ENCODE measurements at places on chromosomes 7 and 10.

- DNase-seq, result no peak
Observed at GRCh38 chr10:93299195-93299594, 182.9 kb downstream of the MYOF start.

- no peak for DNase-seq
Observed at GRCh38 chr7:36318116-36318515, 71.5 kb upstream of the ANLN start.

GRCh38 chr7:28093623-28094232 lies 86.9 kb downstream of the JAZF1 start:
- DNase-seq, result peak; percentile 2

GRCh38 chr10:126744571-126744970 lies 74.1 kb upstream of the C10orf90 start:
- no peak for DNase-seq

GRCh38 chr10:91652364-91652763 lies 19.5 kb upstream of the PPP1R3C start:
- no peak for DNase-seq

DNA sequence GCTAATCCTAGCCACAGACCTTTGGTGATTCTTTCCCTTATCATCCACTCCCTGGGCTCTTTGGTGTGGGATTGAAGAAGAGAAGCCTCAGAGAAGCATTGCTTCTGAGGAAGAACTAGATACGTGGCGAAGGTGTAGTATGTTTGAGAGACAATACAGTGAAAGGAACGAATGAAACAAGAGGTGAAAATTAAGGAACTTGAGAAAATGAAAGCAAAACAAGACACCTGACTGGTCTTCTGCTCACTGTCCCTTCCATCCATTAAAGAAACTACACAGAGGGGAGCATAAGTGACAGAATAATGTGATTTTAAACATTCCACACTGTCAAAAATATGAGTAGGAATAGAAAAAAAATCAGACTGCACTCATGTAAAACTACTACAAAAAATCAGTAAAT lies 219.6 kb upstream of the NPSR1 start:
- no peak for DNase-seq

- no peak for DNase-seq
Observed at GRCh38 chr7:151396328-151396970, 13.4 kb downstream of the WDR86 start.

GRCh38 chr7:44534501-44534900 lies 6.6 kb downstream of the NPC1L1 start:
- no peak for DNase-seq

DNA sequence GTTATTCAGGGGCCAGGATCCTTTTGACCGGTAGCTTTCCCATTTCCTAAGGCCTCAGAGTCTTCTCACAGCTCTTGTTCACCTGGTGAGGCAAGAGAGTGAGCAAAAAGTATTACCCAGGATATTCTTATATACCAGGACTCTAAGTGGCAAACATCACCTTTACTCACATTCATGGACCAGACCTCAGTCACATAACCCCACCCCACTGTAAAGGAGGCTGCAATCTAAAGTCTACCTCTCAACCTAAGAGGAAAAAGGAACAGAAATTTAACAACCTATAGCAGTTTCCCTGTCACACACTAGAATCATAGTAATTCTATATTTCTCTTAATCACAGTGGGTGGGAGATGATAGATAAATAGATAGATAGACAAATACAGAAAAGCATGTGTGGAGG lies 176.0 kb upstream of the PTPRZ1 start:
- DNase-seq, result no peak

- no peak for DNase-seq
Observed at GRCh38 chr10:79182781-79183467, 114.2 kb downstream of the ZMIZ1 start.

DNA sequence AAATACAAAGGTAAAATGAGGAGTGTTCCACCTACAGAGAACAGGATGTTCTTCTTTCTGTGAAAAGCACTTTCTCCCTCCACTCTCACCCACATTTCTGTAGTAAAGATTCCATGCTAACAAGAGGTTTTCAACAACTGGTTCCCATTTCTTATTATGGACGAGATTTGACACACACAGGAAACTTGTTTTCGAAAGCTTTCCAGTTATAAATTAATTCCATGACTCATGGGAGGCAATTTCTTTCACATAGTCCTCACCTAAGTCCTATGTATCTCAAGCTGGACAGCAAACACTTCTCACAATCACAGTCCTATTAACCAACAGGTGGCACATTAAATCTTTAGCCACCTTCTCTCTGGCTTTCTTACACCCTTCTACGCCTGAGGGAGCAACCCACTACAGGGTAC lies 24.5 kb downstream of the RAPGEF5 start:
- DNase-seq, result no peak

DNA sequence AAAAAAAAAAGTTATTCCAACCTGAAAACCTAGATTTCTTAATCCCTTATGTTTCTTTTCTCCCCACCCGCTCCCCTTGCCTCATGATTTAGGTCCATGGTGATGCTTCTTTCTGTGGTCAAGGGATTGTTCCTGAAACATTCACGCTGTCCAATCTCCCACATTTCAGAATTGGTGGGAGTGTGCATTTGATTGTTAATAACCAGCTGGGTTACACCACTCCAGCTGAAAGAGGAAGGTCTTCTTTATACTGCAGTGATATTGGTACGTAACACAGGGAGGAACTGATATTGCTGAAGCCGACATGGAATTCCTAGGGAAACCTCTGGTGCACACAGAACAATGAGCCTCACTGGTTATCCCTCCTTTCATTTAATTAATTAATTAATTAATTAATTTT lies 22.7 kb downstream of the DHTKD1 start:
- no peak for DNase-seq

DNA sequence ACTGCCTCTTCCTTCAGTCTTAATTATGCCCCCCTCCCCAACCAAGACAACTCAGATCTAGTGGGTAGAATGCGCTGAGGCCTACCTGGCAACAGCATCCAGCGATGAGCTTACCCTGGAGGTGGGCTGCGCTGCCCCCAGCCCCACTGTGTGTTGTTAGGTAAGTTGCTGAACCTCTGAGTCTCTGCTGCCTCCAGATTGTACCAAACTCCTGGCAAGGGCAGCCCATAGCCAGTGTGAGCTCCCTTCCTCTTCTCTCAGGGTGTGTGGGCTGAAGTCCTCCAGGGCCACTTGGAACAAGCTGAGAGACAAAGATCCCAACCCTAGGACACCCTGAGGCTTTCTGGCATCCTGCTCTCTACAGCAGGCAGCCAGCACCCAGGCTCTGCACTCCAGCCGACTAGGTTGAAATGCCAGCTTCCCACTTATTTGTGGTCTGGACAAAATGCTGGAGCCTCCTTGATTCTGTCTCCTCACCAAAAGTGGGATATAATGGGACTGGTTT lies 135.3 kb downstream of the ARHGAP22 start:
- DNase-seq, result no peak

DNA sequence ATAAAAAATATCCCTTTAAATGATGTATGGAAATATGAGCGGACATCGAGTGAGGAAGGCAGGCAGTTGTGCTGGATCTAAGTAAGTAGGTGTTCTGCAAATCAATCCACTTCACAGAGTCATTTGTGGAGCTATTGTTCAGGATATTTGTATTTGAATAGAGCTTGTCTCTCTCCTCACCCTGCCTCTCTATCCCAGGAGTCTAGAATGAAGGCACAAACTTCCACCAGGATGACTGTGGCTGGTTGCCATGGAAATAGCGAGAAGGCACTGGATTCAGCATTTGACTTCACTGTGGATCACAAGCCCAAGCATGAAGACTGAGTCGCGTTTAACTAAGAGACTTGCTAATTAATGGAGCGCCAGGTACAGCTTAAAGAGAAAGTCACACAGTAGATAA lies 53.2 kb downstream of the NPY start:
- DNase-seq, result no peak

DNA sequence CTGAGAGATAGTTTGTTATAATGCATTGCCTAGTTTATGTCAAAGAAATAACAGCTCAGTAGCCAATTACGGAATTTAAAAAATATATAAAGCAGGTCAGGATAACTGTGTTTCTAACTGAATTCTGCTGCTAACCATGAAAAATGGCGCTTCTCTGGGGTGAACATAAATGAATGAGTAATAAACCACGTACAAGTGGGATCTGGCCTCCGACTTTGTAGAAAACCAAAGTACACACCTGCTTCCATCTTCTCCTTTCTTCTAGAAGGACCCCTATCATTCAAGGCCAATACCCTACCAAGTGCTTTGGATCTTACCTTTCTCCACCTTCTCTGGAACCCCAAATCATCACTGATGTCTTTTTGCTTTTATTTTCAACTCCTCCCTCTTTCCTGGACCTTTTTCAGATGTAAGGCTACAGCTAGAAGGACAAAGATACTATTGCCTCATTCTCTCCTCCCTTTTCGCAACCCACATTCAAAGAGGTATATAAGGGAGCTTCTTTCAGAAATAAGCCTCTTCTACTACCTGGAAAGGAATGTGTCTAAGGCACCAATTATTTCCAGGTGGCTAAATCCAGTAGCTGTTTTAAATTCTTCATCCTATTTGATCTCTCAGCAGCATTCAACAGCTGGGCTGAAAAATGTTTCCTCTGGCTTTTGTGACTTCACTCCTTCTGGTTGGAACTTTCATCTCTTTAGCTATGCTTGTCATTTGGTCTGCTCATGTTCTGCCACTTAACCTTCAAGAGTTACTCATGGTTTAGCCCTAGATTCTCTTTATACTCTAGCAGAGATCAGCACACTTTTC lies 37.7 kb downstream of the NAMPT start:
- DNase-seq, result no peak

DNA sequence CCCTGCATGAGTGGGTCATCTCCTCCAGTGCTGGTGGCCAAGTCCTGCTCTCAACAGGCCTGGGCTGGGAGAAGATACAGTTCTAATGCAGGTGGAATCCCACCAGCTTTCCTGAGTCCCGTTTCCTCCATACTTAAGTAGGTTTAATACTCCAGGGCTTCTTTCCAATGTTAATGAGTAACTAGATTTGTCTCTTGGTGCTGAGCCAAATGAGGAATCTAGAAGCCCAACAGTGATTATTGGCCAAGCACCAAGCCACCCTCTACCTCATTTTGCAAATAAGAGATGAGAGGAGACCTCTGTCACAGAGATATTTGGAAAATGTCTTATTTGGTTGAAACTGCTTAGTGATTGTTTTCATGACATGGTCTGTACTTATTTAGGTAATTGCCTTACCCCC lies 37.1 kb downstream of the STARD3NL start:
- DNase-seq, result no peak

DNA sequence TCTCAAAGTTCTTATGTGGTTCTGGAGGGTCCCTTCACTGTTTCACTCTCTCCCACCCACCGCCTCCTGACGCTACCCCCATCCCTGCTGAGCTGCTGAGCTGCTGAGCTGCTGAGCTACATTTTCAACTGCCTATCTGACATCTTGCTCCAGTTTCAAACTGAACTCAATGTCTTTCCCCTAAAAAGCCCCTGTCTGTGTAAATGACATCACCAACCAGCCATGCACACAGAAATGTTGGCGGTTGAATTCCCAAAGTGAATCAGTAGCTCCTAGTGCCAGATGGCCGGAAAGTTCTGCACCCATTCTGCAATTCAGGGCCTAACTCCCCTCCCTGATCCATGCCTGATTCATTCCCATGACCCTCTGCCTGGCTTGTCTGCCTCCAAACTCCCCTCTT lies 71.2 kb downstream of the WNT2 start:
- no peak for DNase-seq

GRCh38 chr7:130736298-130736900 lies 2.4 kb upstream of the KLF14 start:
- DNase-seq, result no peak

DNA sequence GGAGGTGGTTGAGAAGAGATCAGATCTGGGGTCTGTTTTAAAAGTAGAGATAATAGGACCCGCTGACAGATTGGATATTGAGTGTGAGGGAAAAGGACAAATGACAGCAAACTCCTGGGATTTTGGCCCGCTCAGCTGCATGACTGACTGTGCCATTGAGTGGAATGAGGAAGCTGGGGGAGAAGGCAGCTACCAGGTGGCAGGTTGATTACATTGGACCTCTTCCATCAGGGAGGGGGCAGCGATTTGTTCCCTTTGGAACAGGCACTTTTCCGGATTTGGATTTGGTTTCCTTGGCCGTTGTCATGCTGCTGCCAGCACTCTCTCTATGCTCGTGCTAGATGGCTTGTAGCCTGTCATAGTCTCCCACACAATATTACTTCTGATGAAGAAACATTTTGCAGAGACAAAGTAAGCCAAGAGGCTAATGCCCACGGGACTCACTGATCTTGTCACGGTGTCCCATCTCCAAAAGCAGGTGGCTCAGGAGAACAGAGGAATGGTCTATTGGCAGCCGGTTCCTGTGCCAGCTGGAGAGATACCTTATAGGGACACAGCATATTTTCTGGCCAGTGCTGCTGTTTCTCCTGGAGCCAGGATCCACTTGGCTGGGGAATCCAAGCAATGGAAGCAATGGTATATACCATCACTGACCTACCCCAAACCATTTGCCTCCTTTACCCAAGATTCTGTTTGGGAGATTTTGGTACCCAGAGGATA lies 69.1 kb upstream of the WAC start:
- DNase-seq, result no peak

DNA sequence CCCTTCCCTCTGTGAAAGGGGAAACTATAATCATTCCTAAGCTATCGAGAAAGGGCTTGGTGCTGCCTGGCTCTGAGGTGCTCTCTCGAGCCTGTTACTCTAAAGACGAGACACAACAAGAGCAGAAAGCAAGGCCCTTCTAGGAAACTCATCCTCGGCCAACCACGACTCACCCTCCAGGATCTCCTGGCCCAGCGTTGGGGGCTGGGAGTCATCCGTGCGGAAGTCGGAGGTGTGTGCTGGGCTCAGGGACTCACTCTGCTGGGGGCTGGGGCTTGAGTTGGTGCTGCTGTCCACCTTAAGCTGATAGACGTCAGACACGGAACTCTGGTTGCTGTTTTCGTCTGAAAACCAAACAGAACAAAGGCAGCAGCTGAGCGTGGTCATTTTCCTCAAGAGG lies 17.6 kb upstream of the BAZ1B start:
- no peak for DNase-seq

DNA sequence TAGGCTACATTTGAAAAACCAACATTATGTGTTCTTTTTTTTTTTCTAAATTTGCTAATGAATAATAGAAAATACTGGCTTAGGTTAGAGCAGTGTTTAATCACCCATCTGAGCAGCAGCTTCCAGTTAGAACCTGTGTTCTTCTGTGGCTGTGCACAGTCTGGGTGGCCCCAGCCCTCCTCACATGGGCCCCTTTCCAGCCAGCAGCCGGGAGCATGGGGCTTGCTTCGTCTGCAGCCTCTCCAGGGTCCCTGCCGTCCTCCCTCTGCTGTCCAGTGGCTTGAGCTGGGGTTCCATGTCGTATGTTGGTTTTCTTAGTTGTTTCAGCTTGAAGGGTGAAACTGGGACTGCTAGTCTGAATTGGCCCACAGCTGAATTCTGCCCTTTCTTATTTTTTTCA lies 37.3 kb downstream of the BNIP3 start:
- no peak for DNase-seq

DNA sequence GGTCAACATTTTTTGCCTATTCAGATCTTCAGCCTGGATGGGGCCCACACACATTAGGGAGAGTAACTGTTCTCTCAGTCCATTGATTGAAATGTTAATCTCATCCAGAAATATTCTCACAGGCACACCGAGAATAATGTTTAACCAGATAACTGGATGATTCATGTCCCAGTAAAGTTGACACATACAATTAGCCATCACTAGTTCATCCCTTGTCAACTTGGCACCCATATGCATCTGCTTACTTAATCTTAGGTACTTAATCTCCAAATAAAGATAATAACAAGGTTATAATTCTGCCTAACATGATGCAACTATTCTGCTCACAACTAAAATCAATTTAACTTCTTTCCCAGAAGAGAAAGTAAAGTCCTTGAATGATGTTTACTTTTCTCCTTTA lies 502.6 kb downstream of the ADRA2A start:
- no peak for DNase-seq

GRCh38 chr10:51462076-51462779 lies 237.2 kb downstream of the CSTF2T start:
- no peak for DNase-seq

Data from activated naive CD4-positive, alpha-beta T cell (primary cell).